ENCODE measurements at places on chromosomes 16 and 17.

DNA sequence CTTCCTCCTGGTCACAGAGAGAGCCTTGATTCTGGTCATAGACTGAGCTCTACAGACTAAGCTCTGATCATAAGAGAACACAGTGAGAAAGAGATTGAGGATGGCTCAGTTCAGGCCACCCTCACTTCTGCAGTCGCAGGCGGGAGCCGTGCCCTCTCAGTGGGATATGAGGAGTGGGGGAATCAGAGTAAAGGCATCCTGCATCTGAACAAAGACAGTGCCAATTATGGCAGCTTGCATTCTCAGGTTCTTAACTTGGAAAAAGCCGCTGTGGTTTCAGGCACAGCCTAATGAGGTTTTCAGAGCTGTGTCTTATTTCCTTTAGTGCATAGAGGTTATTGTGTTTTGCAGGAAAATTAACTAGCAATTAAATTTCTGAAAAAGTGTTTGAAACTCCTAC is 134.4 kb upstream of the NLRP1 start:
- DNase-seq = no peak

DNA sequence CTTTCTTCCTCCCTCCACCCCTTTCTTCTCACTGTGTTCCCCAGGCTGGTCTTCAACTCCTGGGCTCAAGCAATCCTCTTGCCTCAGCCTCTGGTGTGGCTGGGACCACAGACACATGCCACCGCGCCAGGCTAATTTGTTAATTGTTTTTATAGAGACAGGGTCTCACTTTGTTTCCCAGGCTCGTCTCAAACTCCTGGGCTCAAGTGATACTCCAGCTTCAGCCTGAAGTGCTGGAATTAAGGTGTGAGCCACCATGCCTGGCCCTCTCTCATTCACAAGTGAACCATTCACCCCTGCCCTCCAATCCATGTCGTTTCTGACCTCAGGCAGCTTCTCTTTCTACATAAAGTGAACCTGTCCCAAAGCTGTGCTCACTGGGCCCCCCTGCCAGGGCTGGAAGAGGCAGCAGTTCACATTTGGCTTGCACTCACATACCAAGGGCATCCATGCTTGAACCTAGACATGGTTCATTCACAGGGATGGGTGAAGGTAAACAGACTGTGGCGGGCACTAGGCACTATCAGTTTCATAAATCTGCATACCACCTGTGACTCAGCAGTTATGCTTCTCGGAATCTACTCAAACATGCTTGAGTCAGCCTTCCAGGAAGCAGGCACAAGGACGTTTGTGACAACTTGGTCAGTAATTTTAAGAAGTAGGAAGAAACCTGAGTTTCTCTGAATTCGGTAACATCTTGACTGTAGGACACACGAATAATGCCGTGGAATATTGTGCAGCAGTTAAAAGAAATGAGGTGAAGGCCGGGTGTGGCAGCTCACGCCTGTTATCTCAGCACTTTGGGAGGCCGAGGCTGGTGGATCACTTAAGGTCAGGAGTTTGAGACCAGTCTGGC is 6.0 kb upstream of the RNF213 start:
- DNase-seq = peak; percentile 93

GRCh38 chr17:78998311-78999055 is 11.1 kb downstream of the CANT1 start:
- DNase-seq = no peak

DNA sequence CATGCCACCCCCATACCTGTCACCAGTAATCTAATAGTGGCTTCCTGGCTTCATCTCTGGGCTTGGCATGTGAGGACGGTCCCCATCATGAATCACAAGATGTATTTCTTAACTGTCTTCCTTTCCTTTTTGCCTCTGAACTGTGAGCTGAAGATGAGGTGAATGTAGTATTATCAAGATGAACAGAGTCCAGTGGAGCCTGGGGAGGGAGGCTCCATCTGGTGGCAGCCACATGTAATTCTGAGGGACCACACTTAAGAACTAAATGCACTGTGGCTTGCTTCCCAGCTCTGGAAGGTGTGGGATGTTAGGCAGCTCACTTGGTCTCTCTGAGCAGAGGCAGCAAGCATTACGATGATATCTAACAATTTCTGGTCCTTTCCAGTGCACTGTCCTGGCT is 354.9 kb upstream of the ASIC2 start:
- DNase-seq = peak; percentile 9

DNA sequence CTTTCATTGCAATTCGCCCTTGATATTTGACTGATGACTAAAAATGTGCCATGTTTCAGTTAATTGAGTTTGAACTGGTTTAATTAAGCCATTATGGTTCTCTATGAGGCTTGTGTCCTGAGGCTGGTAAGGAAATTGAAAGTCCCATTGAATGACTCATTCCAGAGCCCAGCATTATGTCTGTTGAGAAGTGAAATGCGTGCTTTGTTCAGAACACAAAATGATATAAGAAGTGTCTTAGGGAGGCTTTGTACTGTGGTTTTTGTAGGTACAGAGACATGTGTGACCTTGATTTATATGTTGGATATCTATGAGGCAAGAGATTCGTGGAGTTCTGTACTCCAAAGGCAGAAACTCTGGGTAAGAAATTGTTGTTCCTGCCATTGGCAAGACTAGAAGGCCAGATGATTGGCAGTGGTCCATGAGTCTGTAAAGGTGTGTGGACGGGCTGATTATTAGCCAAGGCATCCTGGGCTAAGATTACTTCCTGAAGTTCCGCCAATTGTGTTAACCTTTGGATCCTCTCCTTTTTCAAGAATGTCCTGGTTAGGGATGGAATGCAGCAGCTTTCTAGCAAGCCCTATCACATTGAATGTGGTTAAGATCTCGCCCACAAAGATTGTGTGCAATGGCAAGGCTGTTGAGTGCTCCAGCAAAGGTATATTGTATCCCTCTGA is 103.7 kb downstream of the NPIPB5 start:
- DNase-seq = peak; percentile 30

DNA sequence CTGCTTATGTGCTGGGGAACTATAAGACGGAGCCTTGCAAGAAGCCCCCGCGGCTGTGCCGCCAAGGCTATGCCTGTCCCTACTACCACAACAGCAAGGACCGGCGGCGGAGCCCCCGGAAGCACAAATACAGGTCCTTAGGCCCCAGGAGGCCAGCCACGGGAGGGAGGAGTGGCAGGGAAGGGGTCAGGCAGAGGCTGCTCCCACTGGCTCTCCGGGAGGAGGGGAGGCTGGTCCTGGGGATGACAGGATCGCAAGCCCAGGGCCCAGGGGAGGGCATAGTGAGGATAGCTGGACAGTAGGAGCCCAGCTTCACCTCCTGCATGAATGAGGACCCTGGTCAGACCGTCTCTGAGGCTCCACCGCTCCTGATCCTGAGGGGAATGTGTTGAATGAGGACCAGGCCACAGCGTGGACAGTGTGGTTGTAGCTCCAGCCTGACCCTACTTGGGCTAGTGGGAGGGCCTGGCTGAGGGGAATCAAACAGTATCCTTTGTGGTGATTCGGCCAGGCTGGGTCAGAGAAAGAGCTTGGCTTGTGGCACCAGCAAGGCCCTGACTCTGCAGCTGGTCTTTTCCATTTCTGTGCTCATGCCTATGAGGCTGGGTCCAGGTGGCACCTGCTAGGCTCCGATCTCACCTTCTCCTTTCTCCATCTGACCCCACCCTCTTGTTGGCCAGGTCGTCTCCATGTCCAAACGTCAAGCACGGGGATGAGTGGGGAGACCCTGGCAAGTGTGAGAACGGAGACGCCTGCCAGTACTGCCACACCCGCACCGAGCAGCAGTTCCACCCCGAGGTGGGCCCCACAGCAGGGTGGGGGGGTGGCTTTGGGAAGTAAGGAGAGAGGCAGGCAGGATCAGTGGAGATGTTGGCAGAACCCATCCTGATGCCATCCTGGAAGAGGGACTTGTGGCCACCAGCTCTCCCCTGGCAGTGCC is 28.7 kb downstream of the UNK start:
- no peak for DNase-seq

DNA sequence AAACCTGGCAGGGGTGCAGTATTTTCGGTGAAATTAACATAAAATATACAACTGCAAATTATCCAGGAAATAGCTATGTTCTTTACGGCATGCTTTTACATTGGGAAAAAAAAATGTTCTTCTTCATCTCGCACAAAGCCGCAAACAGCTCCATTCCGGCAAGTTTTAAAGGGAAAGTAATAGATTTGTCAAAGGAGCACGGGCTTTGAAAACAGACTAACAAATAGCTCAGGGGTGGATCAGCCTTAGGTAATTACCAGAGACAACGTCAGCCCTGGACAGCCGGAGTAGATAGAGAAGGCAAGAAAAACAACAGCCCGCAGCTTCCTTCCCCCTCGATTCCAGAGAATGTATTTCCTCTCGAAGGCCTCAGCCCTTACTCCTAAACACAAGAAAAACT is 222.5 kb downstream of the C16orf78 start:
- DNase-seq = peak; percentile 39

- no peak for DNase-seq
These were observed 17.7 kb upstream of the MEOX1 start for GRCh38 chr17:43679401-43679800.

GRCh38 chr17:56499799-56500388 is 93.6 kb upstream of the NOG start:
- DNase-seq = peak; percentile 45

- peak; percentile 72 for DNase-seq
These were observed 5.5 kb upstream of the SECTM1 start for GRCh38 chr17:82338858-82339633.

- no peak for DNase-seq
These were observed 196.6 kb upstream of the CIBAR2 start for GRCh38 chr16:85308611-85309540.

GRCh38 chr17:36808180-36808661 is 129.1 kb upstream of the LHX1 start:
- peak; percentile 32 for DNase-seq

DNA sequence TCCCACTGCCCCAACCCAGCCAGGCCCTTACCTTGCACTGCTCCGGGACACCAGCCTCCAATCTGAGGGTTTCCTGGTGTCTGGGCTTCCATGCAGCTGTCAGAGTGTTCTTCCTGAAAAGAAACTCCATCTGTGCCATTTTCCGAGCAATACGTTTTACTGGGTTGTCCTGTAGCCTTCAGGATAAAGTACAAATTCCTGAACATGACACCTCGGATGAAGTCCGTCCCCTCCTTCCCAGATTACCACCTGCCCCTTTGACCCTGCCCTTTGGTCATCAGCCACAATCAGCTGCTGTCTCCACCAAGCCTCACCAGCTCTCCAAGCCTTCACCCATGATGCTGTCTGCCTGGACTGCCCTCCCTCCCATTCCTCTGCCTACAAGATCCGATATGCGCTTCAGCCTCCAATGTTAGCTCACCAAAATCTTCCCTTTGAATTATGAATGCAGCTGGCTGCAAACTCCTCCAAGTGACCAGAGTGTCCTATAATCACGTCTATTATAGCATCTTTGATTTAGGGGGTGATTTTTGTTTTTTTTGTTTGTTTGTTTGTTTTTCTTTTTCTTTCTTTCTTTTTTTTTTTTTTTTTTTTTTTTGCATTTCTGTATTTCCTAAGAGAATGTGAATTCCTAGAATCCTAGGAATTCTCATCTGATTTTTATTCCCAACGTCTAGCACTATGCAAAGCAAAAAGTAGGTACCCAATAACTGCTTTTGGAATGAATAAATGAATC is 60.6 kb upstream of the KIFC3 start:
- DNase-seq = no peak

DNA sequence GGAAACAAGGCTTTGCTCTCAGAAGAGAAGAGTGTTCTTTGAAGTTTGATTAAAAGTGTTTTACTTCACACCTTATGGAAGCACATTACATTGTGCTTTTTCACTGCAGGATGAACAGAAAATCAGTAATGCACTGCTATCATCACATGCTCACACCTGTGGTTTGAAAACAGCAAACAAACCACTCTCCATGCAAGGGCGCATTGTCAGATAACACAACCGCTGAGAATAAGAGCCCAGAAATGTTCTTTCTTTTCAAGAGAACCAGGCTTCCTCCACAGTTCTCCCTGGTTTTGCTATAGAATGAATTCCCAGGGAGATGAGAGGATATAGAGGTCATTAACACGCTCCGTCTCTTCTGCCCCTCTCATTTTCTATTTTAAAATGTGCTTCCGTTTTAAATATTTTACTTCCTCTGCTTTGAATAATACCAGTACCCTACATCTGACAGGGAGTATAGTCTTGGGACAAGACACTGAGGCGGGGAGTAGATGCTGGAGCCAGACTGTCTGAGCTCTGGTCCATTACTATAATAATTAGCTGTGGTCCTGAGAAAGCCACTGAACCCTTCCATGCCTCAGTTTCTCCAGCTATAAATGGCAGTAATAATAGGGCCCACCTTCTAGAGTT is 71.6 kb downstream of the CDK5R1 start:
- no peak for DNase-seq

GRCh38 chr16:9139965-9140364 is 48.5 kb downstream of the HAPSTR1 start:
- peak; percentile 46 for DNase-seq

- DNase-seq = no peak
These were observed 18.2 kb downstream of the PCTP start for GRCh38 chr17:55768936-55769624.

GRCh38 chr16:78225919-78226318 is 126.5 kb downstream of the WWOX start:
- no peak for DNase-seq

GRCh38 chr17:21066394-21066793 is 23.6 kb upstream of the USP22 start:
- no peak for DNase-seq

DNA sequence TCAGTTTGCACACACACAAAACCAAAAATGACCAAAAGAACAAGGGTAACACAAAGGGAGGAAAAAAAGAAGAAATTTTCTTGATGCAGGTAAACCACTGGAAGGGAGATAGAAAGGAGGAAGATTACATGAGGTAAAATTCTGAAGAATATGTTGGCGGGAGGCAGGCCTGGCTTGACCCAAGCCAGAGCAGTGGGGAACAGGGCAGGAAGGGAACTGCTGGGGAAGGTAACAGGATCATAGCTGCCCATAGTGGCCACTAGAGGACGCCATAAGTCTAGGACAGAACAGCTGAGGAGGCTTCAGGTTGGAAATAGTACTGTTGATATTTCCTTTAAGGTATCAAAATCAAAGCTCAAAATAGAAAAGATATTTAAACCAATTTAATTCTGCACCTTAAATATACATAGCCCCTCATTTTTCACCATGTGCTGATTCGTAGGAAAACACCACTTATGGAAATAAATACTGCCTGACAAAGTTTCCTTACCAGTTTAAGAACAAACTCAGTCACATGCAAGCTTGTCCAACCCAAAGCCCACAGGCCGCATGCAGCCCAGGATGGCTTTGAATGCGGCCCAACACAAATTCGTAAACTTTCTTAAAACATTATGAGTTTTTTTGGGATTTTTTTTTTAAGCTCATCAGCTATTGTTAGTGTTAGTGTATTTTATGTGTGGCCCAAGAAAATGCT is 15.5 kb downstream of the VPS35 start:
- DNase-seq = peak; percentile 76

DNA sequence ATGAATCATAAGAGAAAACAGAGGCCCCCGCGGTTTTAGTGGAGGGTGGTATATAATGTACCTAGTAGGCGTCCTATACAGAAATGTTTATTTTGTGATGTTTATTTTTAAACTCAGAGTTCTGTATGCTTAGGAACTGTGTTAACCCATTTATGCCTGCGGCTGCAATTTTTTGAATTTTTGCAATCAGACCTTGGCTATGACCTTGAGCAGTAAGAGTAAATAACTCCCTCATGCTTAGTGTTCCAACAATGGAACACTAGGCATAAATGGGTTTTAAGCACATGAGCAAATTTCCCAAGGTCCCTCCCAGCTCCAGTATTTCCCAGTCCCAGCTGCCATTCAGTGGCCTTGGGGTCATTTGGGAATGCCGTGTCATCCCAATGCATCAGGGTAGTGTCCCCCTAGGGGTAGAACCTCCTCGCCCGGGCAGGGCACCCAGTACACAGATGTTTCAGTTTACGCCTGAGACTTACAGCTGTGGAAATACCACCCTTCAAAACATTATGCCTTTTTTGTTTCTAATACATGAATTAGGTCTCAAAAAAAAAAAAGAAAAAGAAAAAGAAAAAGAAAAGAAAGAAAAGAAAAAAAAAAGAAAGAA is 605.8 kb upstream of the CDH11 start:
- DNase-seq = no peak
